Neural progenitor cell (in vitro differentiated cells): ENCODE measurements at places on chromosomes 6 and 20.
A peak's percentile ranks its signal among the peaks of the same experiment; 100 is the strongest.

DNA sequence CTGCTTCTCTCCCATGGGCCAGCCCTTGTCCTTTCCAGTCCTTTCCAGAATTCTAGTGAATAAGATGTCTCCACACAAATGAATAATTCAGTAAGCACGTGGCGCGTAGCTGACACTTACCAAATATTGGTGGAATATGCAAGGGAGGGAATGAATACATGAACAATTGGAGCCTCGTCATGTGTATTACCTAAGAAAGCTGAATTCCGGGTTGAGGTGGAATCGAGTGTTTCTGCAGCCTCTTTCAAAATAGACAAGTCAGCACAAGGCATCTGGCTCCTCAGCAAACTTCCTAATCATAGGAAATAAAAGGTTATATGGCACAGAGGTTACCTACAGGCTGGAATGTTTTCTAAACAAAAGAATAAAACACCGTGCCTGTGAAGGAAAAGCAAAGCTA, 47.0 kb upstream of the NT5E start:
- peaks cover 8% of the 10 kb centered on the region for H3K4me1 ChIP-seq
- no peak overlapping the region for H3K27ac ChIP-seq
- no peak for DNase-seq

GRCh38 chr6:38676236-38676973, 26.5 kb downstream of the GLO1 start:
- H3K27ac ChIP-seq: no peak overlapping the region
- DNase-seq: no peak
- H3K27me3 ChIP-seq: no peaks in the 10 kb centered on the region
- no peaks in the 10 kb centered on the region for H3K4me1 ChIP-seq

- H3K27ac ChIP-seq: no peak overlapping the region
- H3K27me3 ChIP-seq: no peaks in the 10 kb centered on the region
- DNase-seq: no peak
- H3K36me3 ChIP-seq: no peaks in the 10 kb centered on the region
These were observed 9.0 kb downstream of the C20orf203 start for GRCh38 chr20:32664678-32665159.

GRCh38 chr6:41578217-41579087, 32.3 kb downstream of the FOXP4 start:
- H3K27me3 ChIP-seq: no peaks in the 10 kb centered on the region
- peak overlapping the region; percentile 87 for H3K27ac ChIP-seq
- peaks cover 65% of the 10 kb centered on the region for H3K4me1 ChIP-seq
- peak overlapping the region; percentile 30 for H3K4me3 ChIP-seq
- peak; percentile 91 for DNase-seq

DNA sequence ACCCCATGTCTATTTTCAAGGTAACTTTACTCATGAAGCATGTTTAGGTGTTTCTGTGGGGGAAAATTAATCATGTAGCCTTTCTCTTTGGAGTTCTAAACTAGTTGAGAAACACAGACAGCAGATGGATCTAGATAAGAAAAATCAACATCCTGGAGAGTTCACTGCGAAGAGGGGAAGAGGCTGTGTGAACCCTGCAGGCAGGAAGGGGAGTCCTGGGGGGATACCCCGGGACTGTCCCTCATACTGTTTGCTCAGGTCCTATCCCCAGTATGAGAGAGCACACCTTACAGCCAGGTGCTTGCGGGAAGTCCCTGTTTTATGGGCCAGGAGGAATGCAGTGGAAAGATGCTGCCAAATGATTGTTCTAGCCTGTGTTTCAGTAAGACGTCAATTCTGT, 32.7 kb downstream of the CHMP4B start:
- no peak overlapping the region for H3K4me3 ChIP-seq
- no peaks in the 10 kb centered on the region for H3K36me3 ChIP-seq
- H3K27ac ChIP-seq: no peak overlapping the region
- no peaks in the 10 kb centered on the region for H3K27me3 ChIP-seq

GRCh38 chr20:2654384-2654822, 2.0 kb downstream of the NOP56 start:
- H3K4me1 ChIP-seq: peaks cover 22% of the 10 kb centered on the region
- no peaks in the 10 kb centered on the region for H3K27me3 ChIP-seq
- no peak overlapping the region for H3K27ac ChIP-seq
- H3K36me3 ChIP-seq: no peaks in the 10 kb centered on the region
- peak overlapping the region; percentile 83 for H3K4me3 ChIP-seq

DNA sequence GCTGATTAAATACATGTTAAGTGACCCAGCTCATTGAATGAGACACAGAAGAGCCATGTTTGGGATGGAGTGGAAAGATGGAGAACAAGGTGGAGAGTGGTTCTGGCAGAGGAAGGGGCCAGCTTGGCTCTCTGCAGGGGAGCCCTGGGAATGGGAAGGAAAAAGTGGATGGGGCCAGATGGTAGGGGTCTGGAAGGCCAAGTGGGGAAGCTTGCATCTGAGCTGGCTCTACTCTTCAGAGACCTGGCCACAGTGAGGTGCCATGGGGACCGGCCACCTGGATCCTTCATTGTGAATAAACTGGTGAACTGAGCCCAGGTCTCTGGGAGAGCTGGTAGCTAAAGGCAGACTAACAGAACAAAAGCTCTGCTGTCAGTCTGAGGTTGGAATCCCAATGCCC, 48.9 kb upstream of the SIRPA start:
- H3K36me3 ChIP-seq: no peaks in the 10 kb centered on the region
- H3K4me3 ChIP-seq: no peak overlapping the region
- no peak overlapping the region for H3K27ac ChIP-seq
- peaks cover 8% of the 10 kb centered on the region for H3K4me1 ChIP-seq
- no peaks in the 10 kb centered on the region for H3K27me3 ChIP-seq

- no peaks in the 10 kb centered on the region for H3K27me3 ChIP-seq
- H3K4me3 ChIP-seq: no peak overlapping the region
- H3K27ac ChIP-seq: no peak overlapping the region
These were observed 7.6 kb downstream of the GLO1 start for GRCh38 chr6:38695227-38695900.

GRCh38 chr6:126923807-126924206, 194.7 kb upstream of the RSPO3 start:
- H3K4me1 ChIP-seq: no peaks in the 10 kb centered on the region
- no peak for DNase-seq
- no peaks in the 10 kb centered on the region for H3K27me3 ChIP-seq
- no peak overlapping the region for H3K4me3 ChIP-seq

GRCh38 chr6:128491610-128492206, 28.7 kb downstream of the PTPRK start:
- peak overlapping the region; percentile 71 for H3K27ac ChIP-seq
- H3K27me3 ChIP-seq: no peaks in the 10 kb centered on the region

GRCh38 chr20:15571056-15571455, 1002.2 kb downstream of the KIF16B start:
- H3K4me1 ChIP-seq: no peaks in the 10 kb centered on the region
- DNase-seq: no peak
- no peak overlapping the region for H3K27ac ChIP-seq
- H3K27me3 ChIP-seq: no peaks in the 10 kb centered on the region

DNA sequence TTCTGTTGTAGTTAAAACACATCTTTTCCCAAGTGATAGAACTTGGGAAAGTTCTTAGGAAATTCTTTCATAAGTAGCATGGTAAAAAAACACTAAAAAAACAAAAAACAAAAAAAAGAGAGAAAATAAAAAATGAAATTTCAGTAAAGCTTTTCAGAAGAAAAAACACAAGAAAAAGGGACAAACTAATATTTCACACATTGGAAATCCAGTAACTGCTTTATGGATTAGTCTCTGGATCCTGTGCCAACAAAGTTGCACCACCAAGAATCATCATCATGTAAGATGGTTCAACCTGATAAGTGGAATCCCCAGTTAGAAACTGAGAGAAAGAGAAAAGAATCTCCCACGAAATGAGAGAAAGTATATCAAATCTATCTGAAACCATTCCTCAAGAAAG, 144.2 kb downstream of the GMDS start:
- DNase-seq: no peak
- H3K4me3 ChIP-seq: no peak overlapping the region
- no peaks in the 10 kb centered on the region for H3K4me1 ChIP-seq
- no peaks in the 10 kb centered on the region for H3K36me3 ChIP-seq
- H3K27me3 ChIP-seq: no peaks in the 10 kb centered on the region
- H3K27ac ChIP-seq: no peak overlapping the region

DNA sequence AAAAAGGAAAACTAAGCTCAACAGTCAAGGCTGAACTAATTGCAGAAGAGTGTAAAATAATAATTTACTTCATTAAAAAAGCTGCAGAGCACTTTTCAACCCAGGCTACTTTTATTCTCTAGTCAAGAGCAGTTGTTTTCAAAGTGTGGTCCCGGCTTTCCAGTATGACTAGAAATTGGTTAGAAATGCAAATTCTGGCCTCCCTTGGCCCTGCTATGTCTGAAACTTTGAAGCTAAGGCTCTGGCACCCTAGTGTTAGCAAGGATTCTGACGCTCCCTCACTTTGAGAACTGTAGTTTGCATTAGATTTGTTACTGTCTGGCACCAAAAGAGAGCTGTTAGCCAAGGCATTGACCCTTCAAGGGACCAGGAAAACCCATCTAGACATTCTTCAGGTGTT, 9.5 kb upstream of the NXT1 start:
- H3K4me1 ChIP-seq: no peaks in the 10 kb centered on the region
- H3K36me3 ChIP-seq: no peaks in the 10 kb centered on the region
- no peak for DNase-seq
- no peaks in the 10 kb centered on the region for H3K27me3 ChIP-seq
- H3K4me3 ChIP-seq: no peak overlapping the region
- H3K27ac ChIP-seq: no peak overlapping the region

- no peaks in the 10 kb centered on the region for H3K4me1 ChIP-seq
- DNase-seq: no peak
- no peaks in the 10 kb centered on the region for H3K36me3 ChIP-seq
- H3K27ac ChIP-seq: no peak overlapping the region
- peaks cover 39% of the 10 kb centered on the region for H3K27me3 ChIP-seq
These were observed 10.7 kb downstream of the CASS4 start for GRCh38 chr20:56422824-56423189.

GRCh38 chr6:50842861-50843384, 24.3 kb downstream of the TFAP2B start:
- no peaks in the 10 kb centered on the region for H3K36me3 ChIP-seq
- peaks cover 28% of the 10 kb centered on the region for H3K4me1 ChIP-seq
- H3K27me3 ChIP-seq: peaks cover 100% of the 10 kb centered on the region
- H3K27ac ChIP-seq: no peak overlapping the region
- peak; percentile 65 for DNase-seq

DNA sequence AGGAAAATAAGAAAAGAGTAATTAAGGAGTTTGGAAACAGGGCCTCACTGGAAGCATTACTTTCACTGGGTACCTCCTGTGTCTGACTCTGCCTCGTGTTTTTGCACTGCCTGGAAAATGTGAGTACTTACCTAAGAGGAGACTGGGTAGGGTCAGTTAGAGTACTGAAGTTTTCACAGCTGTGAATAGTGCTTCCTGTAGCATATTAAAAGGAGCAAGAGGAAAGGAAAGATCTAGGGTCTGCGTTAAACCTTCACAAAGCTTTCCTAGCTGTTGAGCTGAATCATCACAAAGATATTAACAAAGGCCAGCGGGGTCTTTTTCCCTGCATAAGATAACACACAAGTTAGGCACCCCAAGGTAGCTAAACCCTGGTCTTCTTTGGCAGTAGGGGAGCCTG, 82.3 kb downstream of the MLIP start:
- H3K4me1 ChIP-seq: no peaks in the 10 kb centered on the region
- no peak for DNase-seq
- no peaks in the 10 kb centered on the region for H3K36me3 ChIP-seq
- H3K4me3 ChIP-seq: no peak overlapping the region
- H3K27ac ChIP-seq: no peak overlapping the region
- no peaks in the 10 kb centered on the region for H3K27me3 ChIP-seq

DNA sequence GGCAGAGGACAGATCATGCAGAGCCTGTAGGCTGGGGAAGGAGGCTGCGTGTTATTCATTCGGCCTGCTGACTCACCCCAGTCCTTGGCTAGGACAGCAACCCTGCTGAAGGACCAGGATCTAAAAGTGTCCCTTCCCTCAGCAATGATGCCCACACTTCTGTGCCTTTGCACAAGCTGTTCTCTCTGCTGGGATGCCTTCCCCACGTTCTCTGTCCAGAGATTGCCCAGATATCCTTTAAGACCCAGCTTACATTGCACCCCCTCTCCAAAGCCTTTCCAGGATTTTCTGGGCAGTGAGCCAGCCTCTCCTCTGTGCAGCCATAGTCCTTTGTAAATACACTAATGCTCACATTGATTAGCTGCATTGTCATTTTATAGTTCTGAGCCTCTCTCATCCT, 99.3 kb upstream of the CHD6 start:
- H3K36me3 ChIP-seq: no peaks in the 10 kb centered on the region
- no peaks in the 10 kb centered on the region for H3K4me1 ChIP-seq
- H3K27ac ChIP-seq: no peak overlapping the region
- no peak overlapping the region for H3K4me3 ChIP-seq
- no peaks in the 10 kb centered on the region for H3K27me3 ChIP-seq

DNA sequence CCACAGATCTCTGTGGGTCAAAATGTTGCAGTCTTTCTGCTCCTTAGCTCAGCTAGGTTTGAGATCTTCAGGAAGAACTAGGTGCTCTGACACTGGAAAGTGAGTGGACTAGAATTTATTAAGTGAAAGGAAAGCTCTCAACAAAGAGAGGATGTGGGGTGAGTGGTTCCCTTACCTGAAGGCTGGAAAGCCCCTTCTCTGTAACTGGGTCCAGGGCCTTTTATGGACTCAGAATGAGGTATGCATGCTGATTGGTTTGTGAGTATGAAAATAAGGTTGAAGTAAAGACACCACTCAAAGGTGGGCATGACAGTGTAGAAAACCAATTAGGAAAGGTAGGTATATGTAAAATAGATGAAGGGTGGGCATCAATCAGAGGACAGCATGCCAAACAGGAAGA, 485.5 kb downstream of the CD109 start:
- H3K4me3 ChIP-seq: no peak overlapping the region
- no peak overlapping the region for H3K27ac ChIP-seq
- no peaks in the 10 kb centered on the region for H3K4me1 ChIP-seq
- H3K27me3 ChIP-seq: no peaks in the 10 kb centered on the region
- DNase-seq: no peak
- H3K36me3 ChIP-seq: no peaks in the 10 kb centered on the region

GRCh38 chr6:46098678-46099077, 31.1 kb upstream of the ENPP4 start:
- no peak overlapping the region for H3K27ac ChIP-seq
- DNase-seq: no peak
- H3K36me3 ChIP-seq: no peaks in the 10 kb centered on the region

GRCh38 chr6:19438566-19439353, 398.4 kb upstream of the ID4 start:
- H3K27me3 ChIP-seq: no peaks in the 10 kb centered on the region
- DNase-seq: no peak
- H3K4me1 ChIP-seq: no peaks in the 10 kb centered on the region

DNA sequence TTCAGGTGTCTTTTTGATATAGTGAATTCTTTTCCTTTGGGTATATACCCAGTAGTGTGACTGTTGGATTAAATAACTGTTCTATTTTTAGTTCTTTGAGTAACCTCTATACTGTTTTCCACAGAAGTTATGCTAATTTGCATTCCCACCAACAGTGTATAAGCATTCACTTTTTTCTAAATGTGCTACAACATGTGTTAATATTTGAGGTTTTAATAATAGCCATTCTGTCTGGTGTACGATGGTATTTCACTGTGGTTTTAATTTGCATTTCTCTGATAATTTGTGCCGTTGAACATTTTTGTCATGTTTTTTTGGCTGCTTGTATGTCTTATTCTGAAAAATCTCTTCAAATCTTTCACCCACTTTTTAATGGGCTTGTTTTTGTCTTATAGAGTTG, 563.5 kb downstream of the GRIK2 start:
- DNase-seq: no peak
